ENCODE measurements at places on chromosomes 12 and 14.

DNA sequence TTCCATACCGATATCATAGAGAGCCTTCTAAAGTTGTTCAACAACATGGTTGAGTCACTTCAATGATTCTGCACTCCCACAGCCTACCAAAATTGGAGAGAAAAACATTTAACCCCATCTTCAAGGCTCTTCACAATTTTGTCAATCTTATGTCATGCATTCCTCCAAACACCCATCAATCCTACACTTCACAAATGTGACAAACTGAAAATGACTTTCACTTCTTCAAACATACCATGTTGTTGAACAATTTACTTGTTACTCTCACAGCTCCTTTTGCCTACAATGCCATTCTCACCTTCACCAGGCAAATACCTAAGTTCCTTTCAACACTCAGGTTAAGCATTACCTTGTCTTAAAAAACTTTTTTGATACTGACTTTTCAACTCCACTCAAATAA, 88.0 kb downstream of the OSBPL8 start:
- no peak for DNase-seq

DNA sequence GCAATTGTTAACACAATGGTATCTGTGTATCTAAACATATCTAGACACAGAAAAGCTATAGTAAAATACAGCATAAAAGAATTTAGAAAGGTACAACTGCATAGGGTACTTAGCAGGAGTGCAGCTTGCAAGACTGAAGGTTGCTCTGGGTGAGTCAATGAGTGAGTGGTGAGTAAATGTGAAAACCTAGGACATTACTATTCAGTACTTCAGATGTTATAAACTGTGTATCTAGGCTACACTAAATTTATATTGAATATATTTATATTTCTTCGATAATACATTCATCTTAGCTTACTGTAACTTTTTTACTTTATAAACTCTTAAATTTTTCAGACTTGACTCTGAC, 409.0 kb upstream of the DCN start:
- no peak for DNase-seq

DNA sequence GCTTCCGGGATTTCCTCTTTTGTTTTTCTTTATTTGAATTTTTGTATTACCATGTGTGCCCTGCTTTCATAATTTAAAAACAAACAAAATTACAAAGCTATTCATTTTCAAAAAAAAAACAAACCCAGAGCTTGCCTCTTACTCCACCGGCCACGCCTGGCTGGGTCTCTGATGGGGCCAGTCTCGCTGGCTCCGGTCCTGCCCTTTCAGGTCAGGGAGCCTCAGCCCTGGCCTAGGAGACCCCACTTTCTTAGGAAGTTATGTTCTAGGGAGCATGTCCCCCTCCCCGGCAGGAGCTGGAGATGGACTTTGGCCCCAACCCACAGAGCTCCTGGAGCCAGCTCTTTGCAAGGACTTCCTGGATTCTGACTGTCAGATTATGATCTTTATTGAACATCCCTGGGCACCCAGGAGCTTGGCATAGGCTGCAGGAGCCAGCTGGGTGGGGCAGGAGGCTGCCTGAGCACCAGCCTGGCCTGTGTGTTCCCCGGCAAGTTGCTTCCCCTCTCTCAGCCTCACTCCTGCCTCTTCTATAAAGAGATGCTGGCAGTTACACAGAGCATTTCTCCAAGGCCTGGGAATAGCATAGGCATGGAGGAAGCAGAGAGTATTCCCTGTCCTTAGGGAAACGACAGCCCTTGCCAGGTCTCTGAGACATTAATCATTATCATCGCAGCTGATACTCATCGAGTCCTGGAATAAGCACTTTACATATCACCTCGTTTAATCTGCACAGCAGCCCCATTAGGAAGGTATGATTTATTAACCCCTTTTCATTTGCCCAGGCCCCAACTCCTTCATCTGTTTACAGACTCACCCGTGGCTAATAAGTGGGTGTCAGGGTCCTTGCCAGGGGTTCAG, 3.5 kb downstream of the DEGS2 start:
- DNase-seq: no peak

GRCh38 chr14:95265106-95266094, 54.3 kb downstream of the CLMN start:
- DNase-seq: no peak

GRCh38 chr12:24723759-24724158, 225.1 kb downstream of the BCAT1 start:
- DNase-seq: no peak

DNA sequence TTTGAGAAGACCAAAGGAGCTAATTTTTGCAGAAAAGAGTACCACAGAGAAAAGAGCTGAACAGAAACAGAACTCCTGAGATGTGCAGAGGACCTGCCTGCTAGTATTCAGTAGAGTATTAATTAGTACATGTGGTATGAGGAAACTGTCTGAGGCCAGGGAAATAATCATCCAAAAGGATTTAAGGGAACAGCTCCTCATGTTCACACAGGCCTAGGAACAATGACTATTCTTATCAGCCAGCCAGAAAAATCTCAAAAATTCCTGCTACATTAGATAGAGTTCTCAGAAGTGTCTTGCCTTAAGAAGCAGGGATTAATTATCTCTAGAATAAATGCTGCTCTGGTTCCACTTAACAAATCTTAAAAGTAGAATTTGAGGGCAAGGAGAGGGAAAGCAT, 36.4 kb downstream of the PKP2 start:
- no peak for DNase-seq

GRCh38 chr14:22540293-22540692, 48.7 kb downstream of the DAD1 start:
- no peak for DNase-seq

GRCh38 chr14:56805201-56805991, 4.9 kb downstream of the OTX2 start:
- DNase-seq: no peak

DNA sequence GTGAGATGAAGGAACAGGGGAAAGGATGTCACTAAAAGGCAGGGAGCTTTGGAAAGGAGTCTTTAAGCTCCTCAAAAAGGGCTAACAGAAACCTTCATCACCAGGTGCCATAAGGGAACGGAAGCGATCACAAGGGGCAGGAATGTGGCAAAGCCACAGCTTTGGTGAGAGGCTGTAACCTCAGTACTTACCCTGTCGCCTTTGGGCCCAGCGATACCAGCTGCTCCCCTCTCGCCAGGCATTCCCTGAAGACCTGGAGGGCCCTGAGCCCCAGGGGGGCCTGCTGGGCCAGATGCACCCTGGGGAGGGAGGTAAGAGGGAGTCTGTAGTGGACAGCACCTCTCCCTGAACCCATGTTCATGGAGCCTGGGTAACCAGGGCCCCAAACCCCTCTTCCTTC, 18.9 kb downstream of the TMEM106C start:
- DNase-seq: no peak

GRCh38 chr12:16506394-16506793, 99.6 kb downstream of the LMO3 start:
- no peak for DNase-seq

- no peak for DNase-seq
These were observed 243.0 kb upstream of the TMTC1 start for GRCh38 chr12:30026621-30027234.

- no peak for DNase-seq
These were observed 19.9 kb downstream of the DAAM1 start for GRCh38 chr14:59208224-59208814.

DNA sequence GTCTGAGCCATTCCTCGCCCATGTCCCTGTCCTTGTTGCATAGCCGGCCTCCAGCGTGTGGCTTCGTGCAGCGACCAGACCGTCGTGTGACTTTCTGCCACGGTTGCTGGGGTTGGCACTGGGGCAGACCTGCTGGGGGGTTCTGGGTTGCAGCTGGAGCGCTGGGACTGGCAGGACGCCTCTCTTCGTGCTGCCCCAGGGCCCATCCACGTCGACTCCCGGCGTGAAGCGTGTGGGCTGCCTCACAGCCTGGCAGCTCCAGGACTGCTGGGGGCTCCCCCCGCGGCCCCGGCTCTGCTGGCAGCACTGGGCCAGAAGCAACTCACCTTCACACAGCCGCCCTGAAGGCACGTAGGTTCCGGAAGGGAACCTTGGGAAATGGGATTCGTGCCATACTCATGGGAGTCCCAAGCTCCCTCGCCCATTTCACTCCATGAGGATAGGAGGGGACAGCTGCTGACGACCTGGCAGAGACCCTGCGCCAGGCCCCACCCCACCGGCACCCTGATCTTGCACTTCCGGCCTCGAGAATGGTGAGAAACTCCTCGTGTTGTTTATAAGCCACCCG, 51.9 kb downstream of the GALNT9 start:
- DNase-seq: no peak

DNA sequence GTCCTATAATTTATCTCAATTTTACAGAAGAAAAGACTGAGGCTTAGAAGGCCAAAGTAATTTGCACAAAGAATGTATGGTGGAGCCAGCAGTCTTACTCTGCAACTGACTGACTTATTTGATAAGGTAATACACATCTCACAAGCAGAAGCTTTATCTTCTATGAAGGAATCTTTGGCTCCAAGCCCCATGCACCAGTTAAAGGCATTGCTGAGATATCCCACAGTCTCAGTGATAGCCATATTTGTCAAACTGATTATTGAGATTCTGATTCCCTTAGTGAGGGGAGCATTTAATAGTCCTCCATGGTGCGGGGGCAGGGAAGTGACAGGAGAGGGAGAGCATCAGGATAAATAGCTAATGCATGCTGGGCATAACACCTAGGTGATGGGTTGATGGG, 60.4 kb upstream of the GRIP1 start:
- no peak for DNase-seq

DNA sequence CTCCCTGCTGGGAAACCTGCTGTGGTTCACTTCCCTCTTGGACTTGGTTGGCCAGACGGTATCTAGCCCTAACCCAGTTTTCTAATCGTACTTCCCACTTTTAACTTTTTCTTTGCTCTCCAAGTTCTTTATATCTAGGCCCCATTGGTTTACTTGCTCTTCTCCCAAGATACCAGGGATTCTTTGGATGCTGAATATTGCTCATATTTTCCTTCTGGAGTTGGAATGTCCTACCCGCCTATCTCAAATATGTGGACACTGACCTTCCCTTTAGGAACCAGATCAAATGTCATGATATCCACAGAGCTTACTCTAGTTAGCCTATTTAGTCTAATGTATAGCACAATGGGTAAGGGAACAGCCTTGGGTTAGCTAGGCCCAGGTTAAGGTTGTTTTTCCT, 228.6 kb downstream of the DACT1 start:
- DNase-seq: no peak

DNA sequence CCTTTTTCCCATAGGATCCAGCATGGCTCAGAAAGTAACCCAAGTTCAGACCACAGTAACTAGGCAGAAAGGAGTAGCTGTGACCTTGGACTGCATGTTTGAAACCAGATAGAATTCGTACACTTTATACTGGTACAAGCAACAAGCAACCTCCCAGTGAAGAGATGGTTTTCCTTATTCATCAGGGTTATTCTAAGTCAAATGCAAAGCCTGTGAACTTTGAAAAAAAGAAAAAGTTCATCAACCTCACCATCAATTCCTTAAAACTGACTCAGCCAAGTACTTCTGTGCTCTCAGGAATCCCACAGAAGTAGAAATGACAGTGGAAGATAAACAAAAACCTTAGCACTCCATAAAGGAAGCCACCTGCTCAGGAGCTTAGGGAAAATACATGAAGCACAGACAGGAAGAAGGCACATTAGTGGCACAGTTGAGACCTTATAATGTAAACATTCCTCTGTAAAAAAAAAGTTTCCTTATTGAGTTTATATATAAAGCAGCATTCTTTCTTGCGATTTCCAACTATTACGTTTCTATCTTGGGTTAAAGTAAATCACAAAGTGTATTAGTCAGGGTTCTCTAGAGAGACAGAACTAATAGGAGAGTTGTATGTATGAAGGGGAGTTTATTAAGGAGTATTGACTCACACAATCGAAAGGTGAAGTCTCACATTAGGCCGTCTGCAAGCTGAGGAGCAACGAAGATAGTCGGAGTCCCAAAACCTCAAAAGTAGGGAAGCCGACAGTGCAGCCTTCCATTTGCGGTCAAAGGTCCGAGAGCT, 398.4 kb downstream of the DAD1 start:
- no peak for DNase-seq

- DNase-seq: no peak
These were observed 50.8 kb downstream of the RPS6KA5 start for GRCh38 chr14:91009501-91010152.

DNA sequence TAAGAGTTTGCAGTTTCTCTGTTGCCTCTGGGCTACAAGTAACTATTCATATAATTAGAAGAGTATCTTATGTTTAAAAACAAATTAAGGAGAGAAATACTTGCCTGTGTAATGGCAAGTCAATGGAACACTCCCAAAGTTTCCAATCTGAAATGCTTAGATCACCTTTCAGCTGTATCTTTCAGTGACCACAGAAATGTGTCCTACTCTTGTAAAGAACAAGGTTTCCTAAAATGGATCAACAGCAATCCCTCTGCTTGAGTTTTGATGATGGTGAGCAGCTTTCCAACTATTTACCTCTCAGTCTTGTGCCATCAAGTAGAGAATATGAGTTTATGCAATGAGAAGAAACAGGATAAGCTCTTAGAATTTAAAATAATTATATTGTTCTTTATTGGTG, 92.9 kb downstream of the ERGIC2 start:
- DNase-seq: no peak

GRCh38 chr14:99410019-99410418, 70.6 kb downstream of the SETD3 start:
- no peak for DNase-seq

DNA sequence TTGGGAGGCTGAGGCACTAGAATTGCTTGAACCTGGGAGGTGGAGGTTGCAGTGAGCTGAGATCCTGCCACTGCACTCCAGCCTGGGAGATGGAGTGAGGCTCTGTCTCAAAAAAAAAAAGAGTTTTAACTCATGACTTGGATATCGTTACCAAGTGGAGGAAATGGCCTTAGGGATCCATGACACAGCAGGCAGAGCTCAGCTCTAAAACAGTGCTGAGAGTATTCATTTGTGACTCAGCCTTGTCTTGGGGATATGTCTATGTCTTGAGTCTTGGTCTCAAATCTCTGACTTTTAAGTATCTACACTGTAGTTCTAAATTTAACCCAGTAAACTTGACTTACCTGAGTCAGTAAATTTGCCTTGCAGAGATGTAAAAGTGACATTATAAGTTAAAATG, 8.8 kb upstream of the PEX5 start:
- DNase-seq: no peak

DNA sequence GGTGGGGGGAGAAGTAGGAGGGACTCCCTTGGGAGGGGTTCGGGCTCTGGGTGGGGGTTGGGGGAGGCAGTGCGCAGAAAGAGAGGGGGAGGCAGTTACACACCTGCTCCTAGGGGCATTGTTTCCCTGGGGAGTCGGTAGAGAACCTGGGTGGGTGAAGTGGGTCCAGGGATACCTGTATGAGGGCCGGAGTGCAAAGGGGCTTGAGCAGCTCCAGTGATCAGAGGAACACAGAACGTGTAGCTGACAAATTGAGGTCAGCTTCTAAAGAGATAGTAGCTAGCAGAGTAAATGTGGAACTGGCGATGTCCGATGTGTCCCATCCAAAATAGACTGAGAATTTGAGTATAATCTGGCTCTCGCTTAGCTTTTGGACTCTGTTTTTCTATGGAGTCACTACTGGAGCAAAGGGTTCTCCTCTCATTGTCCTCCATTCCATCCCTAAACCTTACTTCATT, 502 bp downstream of the SMARCD1 start:
- DNase-seq: no peak
